Natural killer cell (primary cell): ENCODE measurements at places on chromosomes 2 and 18.

GRCh38 chr18:12438257-12438656, 30.5 kb downstream of the PRELID3A start:
- DNase-seq = no peak

- no peak for DNase-seq
Observed at GRCh38 chr18:80239830-80240229, 7.5 kb downstream of the PARD6G start.

- DNase-seq = no peak
Observed at GRCh38 chr2:45964223-45964841, 312.9 kb downstream of the PRKCE start.

- no peak for DNase-seq
Observed at GRCh38 chr18:30361864-30362540, 680.5 kb downstream of the DSC3 start.

DNA sequence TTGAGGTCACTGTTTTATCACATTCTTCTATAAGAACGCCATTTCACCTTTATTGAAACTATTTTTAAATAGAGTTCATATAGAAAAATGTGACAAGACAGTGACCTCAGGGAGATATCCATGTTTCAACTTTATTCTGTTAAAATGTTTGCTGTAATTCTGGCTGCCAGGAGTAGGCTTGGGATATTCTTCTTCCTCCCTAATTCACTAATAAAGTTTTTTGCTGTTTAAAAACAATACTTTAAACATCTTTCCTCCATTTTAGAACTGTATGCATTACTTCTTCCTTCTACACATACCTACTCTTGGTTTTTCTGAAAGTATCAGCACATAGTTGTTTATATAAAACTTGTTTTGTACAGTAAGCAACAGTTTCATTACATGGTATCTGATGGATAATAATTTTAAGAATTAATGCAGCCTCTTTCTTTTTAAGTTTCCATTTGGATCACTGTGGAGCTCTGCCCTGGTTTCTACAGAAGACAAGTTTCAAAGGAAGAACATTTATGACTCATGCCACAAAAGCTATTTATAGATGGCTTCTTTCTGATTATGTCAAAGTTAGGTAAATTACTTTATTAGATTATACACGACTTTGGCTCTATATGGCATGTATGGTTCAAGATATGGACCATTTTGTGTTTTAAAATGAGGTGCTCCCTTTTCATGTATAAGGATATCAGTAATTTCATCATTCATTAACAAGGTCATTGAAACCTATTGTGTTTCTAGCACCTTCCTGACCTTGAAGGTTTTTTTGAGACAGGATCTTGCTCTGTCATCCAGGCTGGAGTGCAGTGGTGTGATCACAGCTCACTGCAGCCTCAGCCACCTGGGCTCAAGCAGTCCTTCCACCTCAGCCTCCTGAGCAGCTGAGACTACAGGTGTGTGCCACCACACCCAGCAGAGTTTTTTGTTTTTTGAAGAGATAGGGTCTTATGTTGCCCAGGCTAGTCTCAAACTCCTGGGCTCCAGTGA, 7.2 kb downstream of the CPSF3 start:
- no peak for DNase-seq

- DNase-seq = peak; percentile 75
Observed at GRCh38 chr2:224650815-224651439, 65.2 kb downstream of the CCDC195 start.

DNA sequence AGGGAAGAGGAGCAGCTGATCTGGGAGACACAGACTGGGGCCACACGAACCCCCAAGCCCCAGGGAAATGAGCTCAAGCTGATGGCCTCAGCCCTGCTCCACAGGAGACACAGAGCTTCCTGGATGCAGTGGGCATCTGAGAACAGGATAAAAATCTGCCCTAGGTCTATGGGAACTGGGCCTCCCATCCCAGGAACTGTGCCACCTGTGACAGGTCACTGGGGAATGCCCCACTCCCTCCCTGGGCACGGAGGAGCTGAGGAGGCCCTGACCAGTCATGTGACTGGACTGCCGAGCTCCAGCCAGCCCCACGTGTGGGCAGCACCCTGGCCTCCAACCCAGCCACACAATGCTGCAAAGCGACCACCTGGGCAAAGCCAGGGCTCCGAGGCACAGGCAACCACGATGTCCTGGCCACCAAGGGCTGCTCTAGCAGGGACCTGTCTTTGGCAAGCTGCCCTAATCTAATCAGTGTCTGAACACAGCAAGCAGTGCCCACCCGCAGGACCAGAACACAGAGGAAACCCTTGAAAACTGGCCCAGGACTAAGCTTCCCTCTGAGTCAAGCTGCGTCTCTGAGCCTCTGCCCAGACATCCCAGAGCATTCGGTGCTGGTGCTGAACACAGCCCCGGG, 57.8 kb upstream of the ID2 start:
- no peak for DNase-seq

GRCh38 chr2:86054535-86055082, 51.1 kb downstream of the POLR1A start:
- no peak for DNase-seq

GRCh38 chr2:96240341-96241038, 25.3 kb downstream of the TMEM127 start:
- DNase-seq = no peak

DNA sequence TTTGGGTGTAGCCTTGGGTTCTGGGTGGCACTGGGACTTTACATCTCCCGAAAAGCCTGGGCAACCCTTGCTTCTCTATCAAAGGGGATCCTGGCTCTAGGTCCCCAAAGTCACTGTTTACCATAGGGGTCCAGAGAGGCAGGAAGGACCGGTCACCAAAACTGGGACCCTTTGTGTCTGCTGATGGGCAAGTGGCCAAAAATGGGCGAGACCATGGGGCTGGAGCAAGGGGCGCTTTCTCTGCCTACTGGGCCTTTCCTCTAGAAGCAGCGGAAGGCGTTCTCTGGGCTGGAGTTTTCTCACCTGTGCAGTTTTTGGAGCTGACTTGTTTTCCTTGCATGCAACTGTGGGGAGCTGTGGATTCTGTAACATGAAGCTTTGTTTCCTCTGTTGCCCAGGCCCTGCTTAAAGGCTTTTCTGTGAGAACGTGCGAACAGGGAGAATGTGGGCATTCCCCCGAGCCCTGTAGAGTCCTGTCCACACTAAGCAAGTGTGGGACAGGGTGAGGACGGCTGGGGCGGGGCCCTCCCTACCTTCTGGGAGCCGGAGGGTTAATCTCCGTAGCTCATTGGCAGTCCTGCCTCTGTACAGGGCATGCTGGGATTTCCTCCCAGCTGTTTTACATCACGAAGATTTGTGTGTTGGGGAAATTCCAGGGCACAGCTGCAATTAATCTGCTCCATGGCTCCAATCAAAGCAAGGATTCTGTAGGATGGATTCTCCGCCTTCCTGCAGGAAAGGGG, 50.2 kb downstream of the TGOLN2 start:
- no peak for DNase-seq

- DNase-seq = no peak
Observed at GRCh38 chr2:119837759-119838158, 78.0 kb downstream of the PTPN4 start.

DNA sequence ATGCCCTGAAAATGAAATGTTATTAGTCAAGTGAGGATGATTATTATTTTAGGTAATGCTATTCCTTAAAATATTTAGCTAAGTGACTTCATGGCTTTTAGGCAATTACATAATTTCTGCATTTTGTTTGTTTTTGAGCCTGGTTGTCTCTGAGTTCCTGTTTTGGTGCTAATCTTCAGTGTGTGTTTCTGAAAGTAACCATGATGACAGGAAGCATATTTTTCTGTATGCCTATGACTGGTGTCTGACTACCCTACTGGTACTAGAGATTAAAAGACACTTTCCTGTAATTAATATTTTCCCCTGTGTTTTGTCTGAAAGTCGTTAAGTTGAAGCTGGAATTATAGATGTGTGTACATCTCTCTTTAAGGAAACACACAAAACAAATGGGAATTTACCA, 295.0 kb upstream of the SPRED2 start:
- DNase-seq = no peak

- DNase-seq = no peak
Observed at GRCh38 chr18:28711096-28711495, 534.2 kb upstream of the CDH2 start.

GRCh38 chr2:46392561-46393346, 86.6 kb upstream of the TMEM247 start:
- DNase-seq = no peak

GRCh38 chr2:225773148-225773547, 373.6 kb downstream of the NYAP2 start:
- no peak for DNase-seq
